ENCODE measurements at places on chromosomes 5 and 9.

- H3K36me3 ChIP-seq = no peaks in the 10 kb centered on the region
- no peak overlapping the region for H3K4me3 ChIP-seq
- DNase-seq = no peak
- no peaks in the 10 kb centered on the region for H3K4me1 ChIP-seq
- no peak overlapping the region for H3K27ac ChIP-seq
- H3K27me3 ChIP-seq = no peaks in the 10 kb centered on the region
Observed at GRCh38 chr9:89768051-89768450, 163.2 kb downstream of the GADD45G start.

DNA sequence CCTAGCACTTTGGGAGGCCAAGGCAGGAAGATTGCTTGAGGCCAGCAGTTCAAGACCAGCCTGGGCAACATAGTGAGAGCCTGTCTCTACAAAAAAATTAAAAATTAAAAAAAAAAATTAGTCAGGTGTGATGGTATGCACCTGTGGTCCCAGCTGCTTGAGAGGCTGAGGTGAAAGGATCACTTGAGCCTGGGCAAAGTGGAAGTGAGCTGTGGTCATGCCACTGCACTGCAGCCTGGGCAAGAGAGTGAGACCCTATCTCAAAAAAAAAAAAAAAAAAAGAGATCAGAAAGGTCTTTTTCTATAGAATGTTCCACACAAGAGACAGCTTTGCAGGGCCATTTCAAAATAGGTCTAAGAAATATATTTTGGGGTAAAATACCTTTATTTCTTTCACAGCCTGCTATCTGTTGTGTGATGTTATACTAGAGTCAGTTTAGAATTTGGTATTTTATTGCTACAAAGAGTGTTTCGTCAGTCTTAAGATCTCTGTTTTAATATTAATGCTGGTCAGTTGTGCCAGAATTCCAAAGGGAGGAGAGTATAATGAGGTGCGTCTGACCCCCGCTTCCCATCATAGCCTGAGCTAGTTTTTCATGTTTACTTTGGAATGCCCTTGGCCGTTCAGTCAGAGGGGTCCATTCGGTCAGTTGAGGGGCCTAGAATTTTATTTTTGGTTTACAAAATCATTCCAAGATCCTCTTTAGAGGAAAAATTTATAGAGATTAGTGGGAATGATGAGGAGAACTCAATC is 9.4 kb downstream of the LNPEP start:
- no peak overlapping the region for H3K4me3 ChIP-seq
- no peaks in the 10 kb centered on the region for H3K4me1 ChIP-seq
- H3K36me3 ChIP-seq = peaks cover 8% of the 10 kb centered on the region
- no peak for DNase-seq
- no peaks in the 10 kb centered on the region for H3K27me3 ChIP-seq

- H3K4me3 ChIP-seq = no peak overlapping the region
- H3K4me1 ChIP-seq = no peaks in the 10 kb centered on the region
- H3K36me3 ChIP-seq = no peaks in the 10 kb centered on the region
- no peaks in the 10 kb centered on the region for H3K27me3 ChIP-seq
- DNase-seq = no peak
- no peak overlapping the region for H3K27ac ChIP-seq
Observed at GRCh38 chr5:145924849-145925248, 11.5 kb upstream of the SH3RF2 start.

GRCh38 chr9:136690806-136691261 is 3.6 kb upstream of the AGPAT2 start:
- H3K4me1 ChIP-seq = peaks cover 54% of the 10 kb centered on the region
- no peaks in the 10 kb centered on the region for H3K27me3 ChIP-seq
- no peaks in the 10 kb centered on the region for H3K36me3 ChIP-seq
- no peak for DNase-seq

DNA sequence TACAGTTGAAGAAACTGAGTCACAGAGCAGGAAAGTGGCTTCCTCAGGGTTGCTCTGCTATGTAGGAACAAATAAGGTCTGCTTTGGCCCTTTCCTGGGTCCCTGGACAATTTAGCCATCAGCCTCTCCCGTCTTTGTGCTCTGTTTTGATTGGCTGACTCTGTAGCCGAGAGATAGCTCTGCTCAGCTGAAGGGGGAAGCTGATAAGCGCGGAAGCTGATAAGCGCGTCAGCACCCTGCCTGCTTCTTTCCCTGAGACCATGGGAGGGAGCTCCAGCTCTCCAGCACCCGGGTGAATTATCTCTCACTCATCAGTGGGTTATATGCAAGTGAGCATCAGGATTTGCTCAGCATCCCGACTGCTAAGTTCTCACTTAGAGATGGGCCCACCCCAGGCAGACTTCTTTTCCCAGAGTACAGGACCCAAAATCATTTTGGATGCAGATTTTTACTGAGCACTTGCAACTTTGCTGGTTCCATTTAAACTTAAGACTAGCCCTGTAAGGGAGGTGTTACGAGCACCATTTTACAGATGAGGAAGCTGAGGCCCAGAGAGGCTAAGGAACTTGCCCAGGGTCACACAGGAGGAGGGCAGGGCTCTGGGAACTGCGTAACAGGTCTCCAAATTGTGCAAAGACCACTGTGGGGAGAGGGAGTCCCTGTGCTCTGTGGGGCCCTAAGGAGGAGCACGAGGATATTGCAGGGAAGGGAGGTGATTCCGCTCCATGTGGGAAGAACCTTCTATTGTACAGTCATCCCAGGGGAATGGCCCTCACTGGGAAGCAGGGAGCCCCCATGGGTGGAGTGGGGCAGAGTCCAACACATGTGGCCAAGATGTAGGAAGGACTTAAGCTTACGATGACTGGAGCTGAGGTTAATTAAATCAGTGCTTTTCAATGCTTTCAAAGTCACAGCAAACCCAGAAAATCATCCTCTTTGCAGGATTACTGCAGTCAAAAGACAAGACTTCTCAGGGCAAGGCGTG is 83.7 kb upstream of the ORM1 start:
- H3K27ac ChIP-seq = peak overlapping the region; percentile 76
- H3K4me1 ChIP-seq = peaks cover 22% of the 10 kb centered on the region
- peak; percentile 94 for DNase-seq
- peaks cover 50% of the 10 kb centered on the region for H3K36me3 ChIP-seq
- no peak overlapping the region for H3K4me3 ChIP-seq
- no peaks in the 10 kb centered on the region for H3K27me3 ChIP-seq

DNA sequence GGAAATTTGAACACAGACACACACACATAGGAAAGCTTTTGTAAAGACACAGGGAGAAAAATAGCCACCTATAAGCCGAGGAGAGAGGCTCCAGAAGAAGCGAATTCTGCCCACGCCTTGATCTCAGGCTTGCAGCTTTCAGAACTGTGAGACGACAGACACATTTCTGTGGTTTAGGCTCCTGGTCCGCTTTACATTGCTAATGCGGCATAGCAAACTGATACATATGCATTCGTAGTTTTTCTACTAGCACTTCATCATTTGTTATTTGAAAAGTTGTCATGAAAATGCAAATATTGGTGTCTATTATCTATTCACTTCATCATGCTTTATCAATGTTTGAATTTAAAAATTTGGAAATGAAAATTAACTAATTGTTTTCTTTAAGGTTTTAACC is 674.9 kb downstream of the SEMA5A start:
- no peaks in the 10 kb centered on the region for H3K4me1 ChIP-seq
- H3K27me3 ChIP-seq = no peaks in the 10 kb centered on the region
- no peak for DNase-seq
- no peak overlapping the region for H3K4me3 ChIP-seq
- H3K36me3 ChIP-seq = no peaks in the 10 kb centered on the region

DNA sequence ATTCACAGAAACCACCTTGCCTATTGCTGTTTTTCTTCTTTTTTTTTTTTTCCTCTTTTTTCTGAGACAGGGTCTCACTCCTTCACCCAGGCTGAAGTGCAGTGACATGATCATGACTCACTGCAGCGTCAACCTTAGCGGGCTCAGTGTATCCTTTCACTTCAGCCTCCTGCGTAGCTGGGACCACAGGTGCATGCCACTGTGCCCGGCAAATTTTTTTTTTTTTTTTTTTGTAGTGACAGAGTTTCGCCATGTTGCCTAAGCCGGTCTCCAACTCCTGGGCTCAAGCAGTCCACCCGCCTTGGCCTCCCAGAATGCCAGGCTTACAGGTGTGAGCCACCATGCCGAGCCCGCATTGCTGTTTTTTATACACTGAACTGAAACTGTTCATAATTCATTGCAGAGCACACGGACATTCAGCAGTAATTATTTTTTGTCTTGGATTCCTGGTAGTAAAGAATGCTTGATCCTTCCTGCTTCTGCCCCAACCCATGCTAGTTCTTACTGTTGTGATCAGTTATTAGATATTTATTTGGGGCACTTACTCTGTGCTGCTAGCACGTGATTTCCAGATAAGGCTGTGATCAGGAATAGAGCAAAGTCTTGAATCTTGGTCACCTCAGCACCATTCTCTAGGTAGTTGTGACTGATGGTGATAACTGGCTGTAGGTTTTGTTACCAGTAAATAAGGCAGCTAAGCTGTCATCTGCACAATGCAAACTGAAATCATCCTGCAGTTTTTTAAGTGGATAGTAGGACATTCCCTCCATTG is 14.0 kb downstream of the MAP3K1 start:
- no peak overlapping the region for H3K4me3 ChIP-seq
- H3K27ac ChIP-seq = peak overlapping the region; percentile 21
- H3K27me3 ChIP-seq = no peaks in the 10 kb centered on the region
- H3K36me3 ChIP-seq = no peaks in the 10 kb centered on the region

GRCh38 chr9:12993466-12993865 is 218.6 kb downstream of the LURAP1L start:
- no peak overlapping the region for H3K27ac ChIP-seq
- no peak overlapping the region for H3K4me3 ChIP-seq
- no peaks in the 10 kb centered on the region for H3K36me3 ChIP-seq
- no peak for DNase-seq
- no peaks in the 10 kb centered on the region for H3K4me1 ChIP-seq

GRCh38 chr9:76321195-76321828 is 72.9 kb downstream of the RFK start:
- H3K27ac ChIP-seq = no peak overlapping the region
- H3K4me1 ChIP-seq = no peaks in the 10 kb centered on the region
- H3K27me3 ChIP-seq = no peaks in the 10 kb centered on the region

GRCh38 chr5:168422431-168422830 is 63.8 kb upstream of the RARS1 start:
- no peak overlapping the region for H3K27ac ChIP-seq
- no peaks in the 10 kb centered on the region for H3K27me3 ChIP-seq
- H3K4me1 ChIP-seq = no peaks in the 10 kb centered on the region

GRCh38 chr5:169814522-169814921 is 165.8 kb downstream of the INSYN2B start:
- no peak for DNase-seq
- H3K36me3 ChIP-seq = no peaks in the 10 kb centered on the region
- no peak overlapping the region for H3K4me3 ChIP-seq
- no peaks in the 10 kb centered on the region for H3K4me1 ChIP-seq

GRCh38 chr5:16791036-16791705 is 144.9 kb downstream of the MYO10 start:
- H3K27ac ChIP-seq = no peak overlapping the region
- H3K27me3 ChIP-seq = no peaks in the 10 kb centered on the region
- peaks cover 16% of the 10 kb centered on the region for H3K36me3 ChIP-seq

DNA sequence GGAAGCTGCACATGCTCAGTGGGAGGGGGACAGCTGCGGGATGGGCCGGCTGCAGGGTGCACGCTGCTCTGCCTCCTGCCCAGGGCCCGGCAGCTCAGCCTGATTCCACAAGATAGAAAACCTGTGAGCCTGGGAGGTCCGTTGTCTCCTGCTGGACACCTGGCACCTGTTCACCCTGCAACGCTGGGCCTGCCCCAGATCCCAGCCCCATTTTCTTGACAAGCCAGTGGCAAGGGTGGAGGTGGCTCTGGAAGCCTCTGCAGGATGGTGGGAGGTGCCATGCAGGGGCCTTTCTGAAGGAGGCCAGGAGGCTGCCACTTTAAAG is 68.1 kb upstream of the RNF130 start:
- no peaks in the 10 kb centered on the region for H3K36me3 ChIP-seq
- DNase-seq = no peak
- H3K4me1 ChIP-seq = no peaks in the 10 kb centered on the region
- H3K4me3 ChIP-seq = no peak overlapping the region

- H3K27me3 ChIP-seq = no peaks in the 10 kb centered on the region
- H3K4me3 ChIP-seq = no peak overlapping the region
- H3K27ac ChIP-seq = no peak overlapping the region
- H3K4me1 ChIP-seq = no peaks in the 10 kb centered on the region
- no peak for DNase-seq
Observed at GRCh38 chr5:1558944-1559343, 35.2 kb upstream of the LPCAT1 start.

GRCh38 chr5:6447384-6448140 is 1.1 kb upstream of the UBE2QL1 start:
- H3K27me3 ChIP-seq = peaks cover 49% of the 10 kb centered on the region
- H3K27ac ChIP-seq = no peak overlapping the region
- H3K36me3 ChIP-seq = no peaks in the 10 kb centered on the region
- H3K4me1 ChIP-seq = no peaks in the 10 kb centered on the region
- DNase-seq = no peak

DNA sequence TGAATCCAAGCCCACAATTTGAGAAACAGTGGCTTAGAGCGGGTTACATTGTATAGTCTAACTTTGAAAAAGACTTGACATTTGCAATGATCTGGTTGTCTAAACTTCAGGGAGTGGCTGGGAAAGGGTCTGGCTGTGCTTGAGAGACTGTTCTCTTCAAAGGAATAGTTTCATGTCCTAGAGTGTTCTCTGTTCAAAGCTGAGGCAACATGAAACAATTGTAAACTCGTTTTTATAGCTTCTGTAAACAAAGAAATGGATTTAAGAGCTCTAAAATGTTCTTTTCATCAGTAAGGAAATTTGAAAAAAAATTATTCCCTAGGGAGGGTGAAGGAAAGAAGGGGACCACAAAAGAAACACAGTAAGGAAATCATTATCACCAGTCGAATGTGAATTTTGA is 41.6 kb downstream of the FOCAD start:
- H3K27me3 ChIP-seq = no peaks in the 10 kb centered on the region
- H3K4me3 ChIP-seq = no peak overlapping the region
- H3K36me3 ChIP-seq = peaks cover 10% of the 10 kb centered on the region
- DNase-seq = no peak

DNA sequence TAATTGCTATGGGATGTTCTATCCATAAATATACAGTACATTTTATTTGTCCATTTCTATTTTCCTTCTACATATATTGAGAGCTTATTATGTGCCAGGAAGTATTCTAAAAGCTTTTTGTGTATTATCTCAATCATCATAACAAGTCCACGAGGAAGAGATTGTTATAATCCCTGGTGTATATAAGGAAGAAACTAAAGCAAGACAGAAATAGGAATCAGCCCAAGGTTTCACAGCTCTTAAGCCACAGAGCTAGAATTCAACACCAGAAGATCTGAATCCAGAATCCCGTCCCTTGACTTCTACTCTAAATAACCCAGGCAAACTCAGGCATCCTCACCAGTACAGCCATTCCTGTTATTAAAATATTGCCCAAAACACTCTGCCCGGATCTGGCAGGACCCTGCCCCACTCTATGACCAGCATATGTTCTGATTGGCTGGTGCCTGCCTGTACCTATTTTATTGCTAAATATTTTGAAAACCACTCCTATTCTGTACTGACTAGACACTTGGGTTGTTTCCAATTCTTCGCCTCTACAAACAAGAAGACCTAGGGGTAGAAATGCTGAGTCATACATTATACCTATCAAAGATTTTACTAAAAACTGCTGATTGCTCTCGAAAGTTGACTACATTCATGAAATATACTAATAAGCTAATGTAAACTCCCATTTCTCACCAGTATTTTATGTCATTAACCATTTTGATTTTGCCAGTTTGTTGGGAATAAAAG is 297.4 kb downstream of the ENC1 start:
- H3K4me3 ChIP-seq = no peak overlapping the region
- no peaks in the 10 kb centered on the region for H3K36me3 ChIP-seq
- no peak overlapping the region for H3K27ac ChIP-seq
- no peaks in the 10 kb centered on the region for H3K27me3 ChIP-seq
- no peak for DNase-seq
- H3K4me1 ChIP-seq = no peaks in the 10 kb centered on the region

- H3K27ac ChIP-seq = no peak overlapping the region
- no peak overlapping the region for H3K4me3 ChIP-seq
- H3K27me3 ChIP-seq = peaks cover 92% of the 10 kb centered on the region
- no peak for DNase-seq
- H3K4me1 ChIP-seq = no peaks in the 10 kb centered on the region
- H3K36me3 ChIP-seq = no peaks in the 10 kb centered on the region
Observed at GRCh38 chr9:126684345-126684744, 70.6 kb downstream of the LMX1B start.
